ENCODE measurements at places on chromosomes 16 and 17.
A peak's percentile ranks its signal among the peaks of the same experiment; 100 is the strongest.

- DNase-seq: no peak
Observed at GRCh38 chr16:27432558-27432957, 30.6 kb downstream of the IL21R start.

DNA sequence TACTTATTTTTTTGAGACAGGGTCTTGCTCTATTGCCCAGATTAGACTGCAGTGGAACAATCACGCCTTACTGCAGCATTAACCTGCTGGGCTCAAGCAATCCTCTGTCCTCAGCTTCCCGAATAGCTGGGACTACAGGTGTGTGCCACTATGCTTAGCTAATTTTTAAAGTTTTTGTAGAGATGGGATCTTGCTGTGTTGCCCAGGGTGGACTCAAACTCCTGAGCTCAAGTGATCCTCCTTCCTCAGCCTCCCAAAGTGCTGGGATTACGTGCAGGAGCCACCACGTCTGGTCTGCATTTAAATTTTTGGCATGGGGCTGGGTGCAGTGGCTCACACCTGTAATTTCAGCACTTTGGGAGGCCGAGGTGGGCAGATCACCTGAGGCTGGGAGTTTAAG lies 41.0 kb upstream of the INTS2 start:
- DNase-seq: no peak

DNA sequence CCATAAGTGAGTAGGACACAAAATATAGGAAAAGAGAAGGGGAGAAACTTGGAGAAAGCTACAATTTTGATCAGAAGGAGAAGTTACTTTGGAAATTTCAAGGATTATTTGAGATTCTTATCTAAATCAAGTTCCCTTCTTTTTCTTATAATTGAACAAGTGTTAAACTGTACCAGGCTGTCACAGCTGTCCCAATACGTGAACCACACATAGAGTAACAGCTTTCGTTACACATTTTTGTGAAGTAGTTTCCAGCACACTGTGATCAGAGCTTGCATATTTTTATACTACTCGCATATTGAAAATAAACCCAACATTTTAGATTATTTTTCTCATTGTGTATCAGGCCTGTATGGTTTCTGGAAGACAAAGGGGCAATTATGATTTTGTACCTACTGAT lies 412.8 kb upstream of the PSMD7 start:
- no peak for DNase-seq

DNA sequence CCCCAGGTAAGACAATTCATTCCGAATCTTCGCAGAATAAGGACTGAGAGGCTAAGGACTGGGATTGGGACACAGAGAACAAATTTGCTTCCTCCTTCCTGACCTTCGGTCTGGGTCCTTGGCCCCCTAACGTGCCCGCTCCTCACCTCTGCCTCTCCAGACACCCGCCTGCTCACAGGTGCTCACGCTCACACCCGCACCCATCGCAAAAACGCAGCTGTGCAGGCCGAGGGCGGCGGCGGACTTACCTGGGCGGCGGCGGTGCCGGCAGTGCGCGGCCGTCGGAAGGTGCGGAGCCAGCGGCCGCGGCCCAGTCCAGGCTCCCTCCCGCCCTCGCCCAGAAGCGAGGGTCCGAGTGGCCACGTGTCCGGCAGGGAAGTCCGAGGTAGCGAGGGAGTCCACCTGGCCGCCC lies 7.1 kb upstream of the HOXB9 start:
- DNase-seq: no peak

- DNase-seq: no peak
Observed at GRCh38 chr17:81306491-81306890, 11.4 kb upstream of the SLC38A10 start.

DNA sequence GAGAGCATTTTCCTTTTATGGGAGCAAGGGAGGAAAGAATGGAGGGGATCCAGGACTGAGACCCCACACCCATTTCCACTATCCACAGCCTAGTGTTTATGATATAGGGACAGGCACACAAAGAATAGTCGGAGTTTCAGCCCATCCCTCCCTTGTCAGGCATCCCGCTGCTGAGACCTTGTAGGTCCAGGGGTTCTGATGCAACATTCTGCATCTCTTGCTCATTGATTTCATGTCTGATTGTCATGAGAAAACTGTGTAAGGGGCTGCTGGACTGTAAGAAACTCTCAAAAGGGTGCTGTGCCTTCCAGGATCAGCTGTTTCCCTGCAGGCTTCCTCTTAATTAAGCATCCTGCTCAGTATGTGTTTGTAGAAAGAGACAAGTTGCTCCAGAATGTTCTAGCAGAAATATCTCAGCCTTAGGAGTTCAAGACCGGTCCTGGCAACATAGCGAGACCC lies 5.3 kb upstream of the POLR3E start:
- no peak for DNase-seq

DNA sequence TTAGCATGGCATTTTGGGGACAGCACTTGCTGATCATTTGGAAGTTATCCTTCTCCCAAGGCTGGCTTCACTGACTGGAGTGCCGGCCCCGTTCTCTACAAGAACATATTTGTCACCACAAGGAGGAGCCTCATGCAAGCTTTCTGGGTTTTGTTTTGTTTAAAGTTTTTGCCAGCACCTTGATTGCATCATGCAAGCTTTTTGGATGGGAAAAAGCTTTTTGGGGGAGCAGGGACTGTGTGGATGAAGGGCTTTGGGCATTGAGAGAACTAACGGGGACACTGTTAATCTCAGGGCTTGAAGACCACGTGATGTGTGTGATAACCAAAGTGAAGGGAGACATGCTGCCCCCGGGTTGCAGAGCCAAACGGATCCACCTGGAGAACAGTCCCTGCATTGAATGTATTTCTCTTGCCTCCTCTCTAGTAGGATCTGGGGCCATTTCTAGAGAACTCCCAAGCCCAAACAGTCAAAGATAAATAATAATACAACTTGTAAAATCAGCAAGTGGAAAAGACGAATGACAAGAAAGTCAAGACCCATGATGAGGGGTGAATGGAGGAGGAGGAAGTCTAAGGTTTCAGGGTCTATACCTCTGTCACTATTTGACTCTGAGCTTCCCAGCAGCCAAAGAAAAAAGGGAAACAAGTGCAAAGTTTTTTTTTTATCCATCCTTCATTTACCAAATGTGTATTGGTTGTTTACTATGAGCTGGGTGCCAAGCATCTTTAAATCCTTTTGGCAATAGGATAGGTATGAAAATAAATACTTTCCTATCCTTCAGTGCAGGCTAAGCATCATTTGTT lies 17.2 kb downstream of the TMEM114 start:
- peak; percentile 42 for DNase-seq

GRCh38 chr17:58667934-58668597 lies 23.8 kb downstream of the TEX14 start:
- DNase-seq: no peak

DNA sequence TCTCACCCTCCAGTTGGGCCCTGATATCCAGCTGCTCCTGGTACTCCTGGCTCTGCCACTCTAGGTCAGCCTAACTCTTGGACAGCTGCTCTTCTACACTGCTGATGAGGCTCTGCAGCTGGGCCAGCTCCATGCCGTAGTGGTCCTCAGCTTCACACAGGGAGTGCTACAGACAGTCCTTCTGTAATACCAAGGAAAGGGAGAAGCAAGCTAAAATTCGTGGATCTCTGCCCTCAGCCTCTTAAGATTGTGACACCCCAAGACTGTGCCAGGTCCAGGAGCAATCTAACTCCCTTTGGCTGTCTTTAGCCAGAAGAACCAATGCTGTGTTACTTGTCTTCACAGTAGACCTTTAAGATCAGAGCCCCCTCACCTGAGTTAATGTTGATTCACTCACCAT lies 7.7 kb upstream of the KRT38 start:
- DNase-seq: no peak

DNA sequence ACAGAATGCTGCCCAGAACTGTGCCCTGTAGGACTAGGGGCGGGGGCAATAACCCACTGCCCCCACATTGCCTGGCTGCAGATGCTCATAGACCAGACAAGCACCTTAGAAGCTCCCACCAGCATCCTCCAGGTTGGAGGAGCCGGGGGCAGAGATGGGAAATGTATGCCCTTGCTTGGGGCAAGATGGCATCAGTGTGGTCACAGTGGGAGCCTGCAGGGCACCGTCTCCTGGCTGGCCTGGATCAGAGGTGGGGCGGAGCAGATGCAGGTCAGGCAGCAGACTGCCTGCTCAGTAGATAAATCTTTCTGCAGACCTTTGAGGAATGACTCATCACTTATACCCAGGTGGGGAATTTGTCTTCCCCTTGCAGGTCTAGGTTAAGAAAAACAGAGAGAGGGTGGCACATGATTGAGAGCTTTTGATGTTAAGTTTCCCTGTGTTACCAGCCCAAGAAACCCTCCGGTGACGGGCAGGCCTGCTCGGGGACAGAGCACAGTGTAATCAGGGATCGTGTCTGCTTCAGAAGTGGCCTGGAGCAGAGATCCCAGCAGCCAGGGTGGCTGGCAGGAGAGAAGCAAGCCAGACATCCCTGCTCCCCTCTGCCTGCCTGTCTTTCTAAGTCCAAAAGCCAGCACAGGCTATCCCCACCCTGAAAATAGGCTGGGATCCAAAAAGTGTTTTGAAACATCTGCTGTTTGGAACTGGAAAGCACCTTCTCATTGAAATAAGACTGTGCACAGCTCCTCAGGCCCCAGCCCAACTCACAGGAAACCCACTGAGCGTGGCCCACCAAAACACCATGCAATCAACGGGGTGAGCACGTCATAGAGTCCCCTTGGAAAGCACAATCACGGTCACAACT lies 50.7 kb upstream of the RPL38 start:
- peak; percentile 50 for DNase-seq

DNA sequence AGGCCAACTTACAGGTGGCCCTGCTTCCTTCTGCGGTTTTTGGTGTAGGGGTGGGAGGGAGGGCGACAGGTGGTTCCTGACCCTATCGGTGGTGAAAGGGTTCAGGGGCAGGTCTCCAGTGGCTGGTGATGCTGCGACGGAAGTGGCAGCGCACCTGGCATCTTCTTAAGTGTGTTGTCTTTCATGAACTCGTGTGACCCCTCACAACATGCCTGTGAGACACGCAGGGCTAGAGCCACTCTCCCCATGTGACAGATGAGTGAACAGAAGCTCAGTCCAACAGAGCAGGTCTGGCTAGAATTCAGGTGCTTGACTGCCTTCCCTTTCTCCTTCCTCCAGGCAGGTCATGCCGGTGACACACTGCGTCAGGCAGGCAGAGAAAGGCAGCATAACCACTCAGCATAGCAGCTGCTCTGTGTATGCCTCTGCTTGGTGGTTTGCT lies 8.0 kb downstream of the TNFAIP1 start:
- DNase-seq: no peak

- DNase-seq: no peak
Observed at GRCh38 chr16:68233835-68234187, 2.1 kb downstream of the ESRP2 start.

GRCh38 chr16:55083052-55083451 lies 152.4 kb downstream of the IRX5 start:
- DNase-seq: no peak

- no peak for DNase-seq
Observed at GRCh38 chr17:50026046-50026675, 29.7 kb upstream of the ITGA3 start.

DNA sequence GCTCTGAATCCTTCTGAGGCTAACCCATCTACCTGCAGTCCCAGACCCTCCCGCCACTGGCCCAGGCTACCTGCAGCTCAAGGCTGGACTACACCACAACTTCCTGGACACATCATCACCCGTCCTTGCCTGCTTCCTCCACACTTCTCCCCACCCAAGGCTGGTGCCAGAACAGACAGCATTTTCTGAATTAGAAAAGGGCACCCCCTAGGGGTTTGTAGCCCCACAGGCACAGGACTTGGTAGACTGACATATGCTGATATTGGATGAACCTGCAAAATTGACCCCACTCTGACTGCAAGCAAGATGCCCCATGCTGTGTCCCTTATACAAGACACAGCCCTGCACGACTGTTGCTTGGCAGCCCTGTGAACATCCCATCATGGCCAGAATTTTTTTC lies 271.5 kb upstream of the C16orf82 start:
- DNase-seq: peak; percentile 9

- DNase-seq: no peak
Observed at GRCh38 chr16:66972983-66973382, 11.9 kb downstream of the CES3 start.

DNA sequence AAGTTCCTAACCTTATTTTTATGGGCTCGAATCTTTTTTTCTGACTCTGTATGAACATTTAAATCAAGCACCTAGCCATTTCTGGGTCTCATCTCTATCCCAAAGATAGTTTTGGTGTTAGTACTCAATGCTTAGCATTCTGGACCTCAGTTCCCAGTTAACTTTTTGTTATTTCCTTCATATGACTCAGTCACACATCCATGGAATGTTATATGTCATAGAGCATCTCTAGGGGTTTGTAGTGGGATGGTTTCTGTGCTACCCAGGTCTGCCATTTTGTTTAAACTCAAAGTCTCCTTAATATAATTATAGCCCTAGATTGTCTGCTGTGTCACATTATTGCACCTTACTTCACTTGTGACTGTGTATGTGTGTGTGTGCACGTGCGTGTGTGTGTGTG lies 90.1 kb downstream of the EFCAB13 start:
- DNase-seq: no peak

- DNase-seq: peak; percentile 67
Observed at GRCh38 chr16:27214084-27214961, 11.0 kb downstream of the KDM8 start.

Measured in hepatocyte (in vitro differentiated cells).